Naive thymus-derived CD8-positive, alpha-beta T cell (primary cell): ENCODE measurements at places on chromosomes 2 and 18.

DNA sequence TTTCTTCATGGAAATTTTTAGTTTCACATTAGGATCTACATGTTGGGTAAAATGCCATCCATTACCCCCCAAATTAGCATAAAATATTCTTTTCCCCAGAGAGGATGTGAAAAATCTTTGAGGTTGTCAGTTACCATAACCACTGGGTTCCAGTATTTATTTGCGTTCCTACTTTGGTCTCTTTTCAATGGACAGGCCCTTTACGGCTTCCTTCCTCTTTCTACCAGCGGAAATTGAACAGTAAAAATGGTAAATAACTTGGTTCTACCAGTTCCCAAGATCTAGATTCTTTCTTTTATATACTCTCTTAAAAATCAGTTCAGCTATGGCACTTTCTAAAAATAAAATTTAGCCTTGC, 169.2 kb upstream of the APCDD1 start:
- DNase-seq: no peak

GRCh38 chr2:146804288-146804687, 1040.5 kb upstream of the ACVR2A start:
- no peak for DNase-seq

DNA sequence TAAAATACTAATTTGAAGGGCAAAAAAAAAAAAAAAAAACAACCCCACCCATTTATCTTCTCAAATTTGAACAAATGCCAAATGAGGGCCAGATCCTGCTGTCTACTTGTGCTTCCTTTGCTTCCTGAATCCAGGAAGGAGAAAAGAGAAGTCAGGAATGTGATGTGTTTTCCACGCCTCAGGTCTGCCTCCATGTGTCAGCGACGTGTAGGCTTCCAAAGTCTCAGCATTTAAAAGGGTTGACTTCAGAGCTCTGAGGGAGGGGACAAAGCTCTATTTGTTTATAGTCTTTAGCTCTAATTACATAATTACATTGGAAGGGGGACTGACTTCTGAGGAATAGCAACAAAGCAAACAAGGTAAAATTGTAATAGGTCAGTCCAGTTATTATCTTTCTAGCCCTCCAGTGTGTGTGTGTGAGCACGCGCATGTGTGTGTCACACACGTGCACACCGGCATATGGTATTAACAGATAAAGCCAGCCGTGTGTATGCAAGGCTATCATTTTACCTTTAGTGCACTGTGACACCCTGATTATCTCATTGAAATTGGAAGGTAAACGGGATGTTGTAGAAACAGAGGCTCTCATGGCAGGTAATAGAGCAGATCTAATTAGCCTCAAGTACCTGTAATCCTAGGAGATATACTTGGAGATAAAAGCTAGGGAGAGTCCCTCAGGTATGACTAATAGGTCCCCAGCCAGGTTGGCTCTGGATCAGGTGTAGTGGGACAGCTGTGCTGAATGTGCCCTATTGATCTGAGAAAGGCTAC, 911.4 kb upstream of the ZEB2 start:
- no peak for DNase-seq

DNA sequence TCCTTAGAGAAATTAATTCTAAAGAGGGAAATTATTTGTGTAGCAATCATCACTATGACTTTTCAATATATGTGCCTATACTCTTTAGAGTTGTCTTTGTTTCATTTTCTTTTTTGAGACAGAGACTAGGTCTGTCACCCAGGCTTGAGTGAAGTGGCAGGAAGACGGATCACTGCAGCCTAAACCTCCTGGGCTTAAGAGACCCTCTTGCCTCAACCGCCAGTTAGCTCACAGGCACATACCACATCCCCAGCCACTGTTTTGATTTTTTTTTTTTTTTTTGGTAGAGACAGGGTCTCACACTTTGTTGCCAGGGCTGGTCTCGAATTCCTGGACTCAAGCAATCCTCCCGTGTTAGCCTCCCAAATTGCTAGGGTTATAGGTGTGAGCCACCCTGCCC, 12.4 kb downstream of the YWHAQ start:
- DNase-seq: peak; percentile 62

DNA sequence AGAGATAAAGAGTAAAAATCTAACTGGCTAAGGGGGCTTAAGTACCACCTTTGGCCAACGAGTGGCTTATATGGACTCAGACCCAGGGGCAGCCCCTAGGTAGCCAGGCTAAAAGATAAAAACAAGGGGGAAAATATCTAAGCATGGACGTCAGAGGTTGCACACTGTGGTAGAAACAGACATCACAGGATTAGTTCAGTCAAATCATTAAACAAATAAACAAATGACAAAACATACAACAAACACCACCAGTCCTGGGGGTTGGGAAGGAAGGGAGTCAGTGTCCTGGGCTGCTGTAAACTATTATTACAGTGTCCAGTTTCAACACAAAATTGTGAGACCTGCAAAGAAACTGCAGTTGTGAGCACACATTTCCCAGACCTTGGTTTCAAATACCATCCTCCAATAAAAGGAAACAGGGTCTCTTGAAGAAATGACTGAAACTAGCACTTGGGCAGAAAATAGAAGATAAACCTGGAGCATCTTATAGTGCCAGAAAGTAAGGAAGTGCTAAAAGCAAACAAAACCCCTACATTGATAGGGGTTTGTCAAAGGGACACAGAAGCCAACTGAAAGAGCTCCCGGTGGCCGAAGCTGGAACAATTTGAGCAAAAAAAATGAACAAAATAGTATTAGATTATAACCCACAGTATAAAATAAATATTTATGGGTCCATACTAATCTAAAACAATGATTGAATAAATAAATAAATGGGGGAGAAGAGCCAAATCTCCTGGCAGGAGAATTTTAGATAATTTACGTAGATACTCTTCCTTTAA, 154.8 kb upstream of the KLF7 start:
- no peak for DNase-seq

- no peak for DNase-seq
These were observed 74.7 kb downstream of the PRKCE start for GRCh38 chr2:45726188-45726587.

GRCh38 chr2:113116100-113116958, 11.1 kb upstream of the IL1RN start:
- DNase-seq: no peak

DNA sequence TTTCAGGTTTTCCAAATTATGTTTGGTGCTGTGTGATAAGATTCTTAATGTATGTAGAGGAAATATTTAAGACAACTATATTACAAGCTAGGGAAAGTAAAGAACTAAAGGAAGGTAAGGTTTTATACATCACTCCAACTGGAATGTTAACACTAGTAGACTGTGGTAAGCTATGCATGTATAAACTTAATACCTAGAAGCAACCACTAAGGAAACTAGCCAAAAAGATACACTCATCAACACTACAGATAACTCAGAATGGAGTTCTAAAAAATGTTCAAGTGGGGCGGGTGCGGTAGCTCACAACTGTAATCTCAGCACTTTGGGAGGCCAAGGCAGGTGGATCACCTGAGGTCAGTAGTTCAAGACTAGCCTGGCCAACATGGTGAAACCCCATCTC, 37.8 kb upstream of the MALL start:
- DNase-seq: no peak

GRCh38 chr18:47754311-47755101, 176.0 kb downstream of the SMAD2 start:
- DNase-seq: peak; percentile 22

DNA sequence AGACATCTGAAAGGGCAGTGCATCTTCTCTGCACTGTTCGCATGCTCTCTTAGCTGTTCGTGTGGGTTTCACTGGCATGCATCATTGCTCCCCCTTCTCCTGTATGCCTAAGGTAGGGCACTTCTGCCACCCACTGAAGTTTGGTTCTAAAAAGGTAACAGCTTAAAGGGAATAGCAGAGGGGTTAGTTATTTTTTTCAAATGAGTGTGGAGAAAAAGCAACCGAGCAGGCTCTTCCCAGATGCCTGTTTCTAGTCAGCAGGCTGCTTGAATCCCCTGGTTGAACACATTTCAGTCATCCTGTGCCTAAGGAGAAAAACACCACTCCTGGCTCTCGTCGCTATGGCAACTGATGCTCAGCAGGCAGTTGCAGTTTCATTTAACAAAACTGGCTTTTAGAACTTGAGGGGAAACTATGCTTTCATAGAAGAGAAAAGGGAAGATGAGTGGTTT, 69.8 kb upstream of the GALNT3 start:
- no peak for DNase-seq

DNA sequence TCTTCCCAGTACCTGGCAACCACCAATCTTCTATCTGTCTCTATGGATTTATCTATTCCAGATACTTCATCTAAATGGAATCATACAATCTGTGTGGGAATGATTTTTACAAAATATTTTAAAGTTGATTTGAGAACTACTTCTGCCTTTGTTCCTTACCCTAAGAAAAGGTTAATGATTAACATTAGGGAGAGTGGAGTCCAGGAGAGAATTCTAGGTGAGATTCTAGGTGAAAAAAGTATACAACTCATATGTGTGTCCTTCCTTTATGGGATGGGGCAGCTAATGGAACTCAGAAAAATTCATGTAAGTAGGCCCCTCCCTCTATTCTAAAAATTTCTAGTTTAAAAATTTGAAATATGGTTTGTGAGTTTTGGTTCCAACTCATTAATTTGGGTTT, 35.9 kb upstream of the WDSUB1 start:
- DNase-seq: no peak

DNA sequence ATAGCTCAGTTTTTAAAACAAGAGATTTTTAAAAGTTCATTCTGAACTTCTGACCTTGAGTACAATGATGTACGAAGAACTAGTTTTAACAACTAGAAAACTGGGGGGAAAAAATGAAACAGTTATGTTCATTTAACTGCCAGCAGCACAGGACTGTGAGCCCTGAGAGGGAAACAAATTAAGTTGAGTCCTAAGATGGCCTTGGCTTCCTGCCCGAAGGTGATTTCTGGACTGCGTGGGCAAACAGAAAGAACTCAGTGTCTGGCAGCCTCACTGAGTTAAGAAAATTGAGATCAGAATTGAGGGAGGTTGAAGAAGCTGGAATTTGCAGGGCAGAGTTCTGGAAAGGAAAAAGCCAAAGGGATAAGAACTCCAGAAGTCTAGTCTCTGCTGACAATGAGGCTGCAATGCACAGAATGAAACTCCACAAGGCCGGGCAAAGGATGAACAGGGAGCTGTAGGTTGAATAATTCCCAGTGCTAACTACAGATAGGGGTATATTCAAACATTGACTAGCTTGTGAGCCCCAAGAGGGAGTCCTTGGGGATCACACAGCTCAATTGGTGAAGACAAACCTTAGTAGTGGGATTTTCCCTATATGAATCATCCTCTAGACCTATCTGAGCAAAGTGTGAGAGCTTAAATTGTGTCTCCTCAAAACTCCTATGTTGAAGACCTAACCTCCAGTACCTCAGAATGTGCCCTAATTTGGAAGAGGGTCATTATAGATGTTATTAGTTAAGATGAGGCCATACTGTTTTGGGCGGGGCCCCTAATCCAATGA, 13.1 kb upstream of the CRACDL start:
- no peak for DNase-seq

DNA sequence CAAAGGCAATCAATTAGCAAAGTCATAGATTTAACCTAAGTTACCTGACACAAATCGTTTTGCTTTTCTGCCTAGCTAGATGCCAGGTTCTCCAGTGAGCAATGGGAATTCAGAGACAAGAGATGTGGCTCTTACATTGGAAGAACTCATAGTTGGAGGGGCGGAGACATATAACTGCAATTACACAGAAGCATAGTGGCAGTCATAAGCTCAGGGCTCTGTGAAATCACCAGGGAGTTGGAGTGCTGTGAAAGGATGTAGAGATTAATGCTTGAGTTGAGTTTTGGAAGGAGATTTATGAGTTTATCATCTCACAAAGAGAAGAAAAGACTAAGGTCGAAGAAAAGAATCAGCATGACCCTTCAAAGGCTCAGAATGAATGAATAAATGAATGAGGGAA, 457.2 kb upstream of the TRIB2 start:
- no peak for DNase-seq

- DNase-seq: no peak
These were observed 726.3 kb downstream of the TSN start for GRCh38 chr2:122481717-122482116.

- no peak for DNase-seq
These were observed 20.3 kb downstream of the TRAPPC12 start for GRCh38 chr2:3399829-3400228.

DNA sequence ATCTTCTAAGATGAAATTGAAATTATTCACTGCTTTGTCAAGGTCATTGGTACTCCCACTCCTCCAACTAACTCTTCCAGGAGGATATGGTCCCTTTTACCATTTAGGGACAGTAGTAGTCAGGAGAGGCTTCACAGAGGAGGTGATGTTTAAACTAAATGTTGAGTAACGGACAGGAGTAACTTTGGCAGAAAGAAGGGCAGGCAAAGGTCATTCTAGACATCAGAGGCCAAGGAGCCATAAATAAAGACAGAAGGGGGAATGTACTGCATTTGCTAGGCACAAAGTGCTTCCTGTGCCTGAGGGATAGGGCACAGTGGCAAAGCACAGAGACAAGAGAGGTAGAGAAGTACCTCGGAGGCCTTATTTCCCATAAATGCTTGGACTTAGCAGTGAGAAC, 14.6 kb upstream of the ACMSD start:
- DNase-seq: no peak

DNA sequence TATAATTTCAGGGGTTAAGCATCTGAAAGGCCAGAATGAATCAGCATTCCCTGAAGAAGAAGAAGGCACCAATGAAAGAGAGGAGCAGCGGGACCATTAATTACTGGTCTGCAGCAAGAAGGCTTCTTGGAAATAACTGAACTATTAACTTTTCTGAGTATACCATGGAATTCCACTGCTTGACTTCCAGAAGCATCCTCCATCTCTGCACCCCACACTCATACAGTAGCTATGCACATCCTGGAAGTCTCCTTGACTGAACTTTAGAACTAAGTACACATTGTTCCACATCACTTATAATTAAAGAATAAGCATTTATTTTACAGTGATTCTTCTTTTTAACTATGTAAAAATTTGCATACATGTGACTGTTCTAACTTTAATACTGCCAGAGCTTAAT, 131.5 kb downstream of the PPP1R1C start:
- no peak for DNase-seq

DNA sequence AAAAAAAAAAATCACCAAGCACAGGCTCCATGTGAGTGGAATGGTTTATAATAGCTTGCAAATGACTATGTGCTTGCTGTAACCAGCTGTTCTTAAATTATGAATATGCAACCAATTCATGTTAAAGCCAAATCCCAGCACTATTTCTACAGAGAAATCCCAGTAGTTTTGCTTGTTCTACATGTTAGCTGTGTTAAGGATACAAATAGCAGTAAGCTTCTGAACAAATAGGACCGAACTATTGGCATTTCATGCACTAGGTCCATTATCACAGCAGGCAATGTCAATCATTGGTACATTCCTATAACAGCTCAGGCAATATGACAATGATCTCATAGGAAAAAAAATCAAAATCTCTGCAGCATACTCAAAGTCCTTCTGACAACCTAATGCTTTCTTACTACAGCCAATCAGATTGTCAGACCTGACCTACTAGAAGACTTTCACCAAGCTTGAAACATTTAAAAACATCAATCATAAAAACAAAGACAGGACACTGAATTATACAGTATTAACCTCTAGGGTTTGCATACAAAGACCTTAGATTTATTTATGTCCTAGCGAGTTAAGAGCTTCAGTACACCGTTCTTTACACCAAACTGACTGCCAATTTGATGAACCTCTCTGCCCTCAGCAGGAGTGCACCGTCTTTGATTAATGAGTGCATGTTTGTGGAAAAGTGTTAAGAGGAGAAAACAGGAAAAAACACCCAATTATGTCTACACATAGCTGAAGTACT, 6.4 kb downstream of the BAZ2B start:
- no peak for DNase-seq
